Activated naive CD8-positive, alpha-beta T cell treated with anti-CD3 and anti-CD28 coated beads for 36 hours (primary cell): ENCODE measurements at places on chromosomes 4 and X.

- no peak for DNase-seq
- no peaks in the 10 kb centered on the region for H3K27me3 ChIP-seq
- H3K4me1 ChIP-seq: peaks cover 39% of the 10 kb centered on the region
- peaks cover 52% of the 10 kb centered on the region for H3K36me3 ChIP-seq
- H3K4me3 ChIP-seq: no peak overlapping the region
- no peak overlapping the region for H3K27ac ChIP-seq
Measured at GRCh38 chrX:56746996-56747395, 18.0 kb downstream of the NBDY start.

DNA sequence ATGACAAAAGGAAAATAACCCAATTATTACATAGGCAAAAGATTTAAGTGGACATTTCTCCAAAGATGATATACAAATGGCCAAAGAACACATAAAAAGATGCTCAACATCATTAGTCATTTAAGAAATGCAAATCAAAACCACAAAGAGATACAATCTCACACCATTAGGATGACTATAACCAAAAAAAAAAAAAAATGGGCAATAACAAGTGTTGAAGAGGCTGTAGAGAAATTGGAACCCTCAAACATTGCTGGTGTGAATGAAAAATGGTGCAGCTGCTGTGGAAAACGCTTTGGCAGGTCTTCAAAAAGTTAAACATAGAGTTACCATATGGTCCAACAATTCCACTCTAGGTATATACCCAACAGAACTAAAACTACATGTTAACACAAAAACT, 5.6 kb upstream of the PRDX4 start:
- peak overlapping the region; percentile 94 for H3K27ac ChIP-seq
- H3K27me3 ChIP-seq: no peaks in the 10 kb centered on the region
- no peaks in the 10 kb centered on the region for H3K36me3 ChIP-seq
- DNase-seq: no peak
- H3K4me3 ChIP-seq: no peak overlapping the region

DNA sequence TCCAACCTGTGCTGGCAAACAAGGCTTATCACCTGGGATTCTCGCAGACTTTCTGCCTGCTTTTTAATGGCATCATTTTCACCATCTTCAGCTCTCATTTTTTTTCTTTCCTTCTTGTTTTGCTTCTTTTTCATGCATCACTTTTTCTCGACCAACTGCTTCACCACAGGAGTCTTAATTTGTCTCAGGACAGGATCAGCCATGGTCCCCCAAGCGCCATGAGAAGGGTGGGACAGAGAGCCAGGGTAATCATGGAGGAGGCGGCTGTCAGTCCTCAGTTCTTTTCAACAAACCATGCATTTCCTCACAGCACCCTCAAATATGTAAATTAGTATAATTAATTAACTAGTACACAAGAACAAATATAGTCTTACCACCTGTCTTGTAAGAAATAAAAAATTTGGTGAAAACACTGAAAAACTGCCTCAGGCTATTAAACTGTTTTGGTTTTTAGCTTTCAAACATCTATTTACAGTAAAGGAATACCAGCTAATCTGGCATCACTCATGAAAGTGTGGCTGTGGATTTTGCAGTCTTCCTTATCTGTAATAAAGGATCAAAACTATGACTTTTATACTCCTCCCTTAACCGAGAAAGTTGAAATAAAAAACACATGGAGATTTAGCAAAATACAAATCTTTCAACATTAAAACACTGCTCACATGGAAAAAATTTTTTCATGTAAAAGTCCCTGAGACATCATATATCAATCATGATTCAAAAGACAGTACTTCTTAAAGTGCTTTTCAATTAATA, 19.1 kb downstream of the EIF4E start:
- H3K36me3 ChIP-seq: peaks cover 34% of the 10 kb centered on the region
- DNase-seq: no peak
- H3K4me1 ChIP-seq: peaks cover 54% of the 10 kb centered on the region
- H3K4me3 ChIP-seq: no peak overlapping the region
- no peaks in the 10 kb centered on the region for H3K27me3 ChIP-seq
- no peak overlapping the region for H3K27ac ChIP-seq

DNA sequence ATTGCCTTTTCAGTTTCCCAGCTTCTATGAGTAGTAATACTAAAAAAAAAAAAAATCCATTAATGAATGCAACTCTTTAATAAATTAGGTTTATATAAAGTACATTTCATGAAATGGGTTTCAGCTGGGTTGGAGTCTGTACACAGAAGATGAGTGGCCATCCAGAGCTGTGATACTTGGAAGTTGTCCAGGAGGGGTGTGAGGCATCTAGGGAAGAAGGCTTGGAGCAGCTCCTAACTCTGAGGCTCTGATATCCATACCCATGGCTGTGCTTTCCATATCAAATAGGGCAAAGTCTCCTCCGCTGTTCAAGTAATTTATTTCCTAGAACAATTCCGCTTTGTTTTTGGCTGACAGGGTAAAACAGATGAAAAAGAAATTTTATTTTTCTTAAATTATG, 423.3 kb upstream of the TENM3 start:
- H3K4me1 ChIP-seq: no peaks in the 10 kb centered on the region
- no peaks in the 10 kb centered on the region for H3K27me3 ChIP-seq
- no peak for DNase-seq
- H3K27ac ChIP-seq: no peak overlapping the region
- no peaks in the 10 kb centered on the region for H3K36me3 ChIP-seq

DNA sequence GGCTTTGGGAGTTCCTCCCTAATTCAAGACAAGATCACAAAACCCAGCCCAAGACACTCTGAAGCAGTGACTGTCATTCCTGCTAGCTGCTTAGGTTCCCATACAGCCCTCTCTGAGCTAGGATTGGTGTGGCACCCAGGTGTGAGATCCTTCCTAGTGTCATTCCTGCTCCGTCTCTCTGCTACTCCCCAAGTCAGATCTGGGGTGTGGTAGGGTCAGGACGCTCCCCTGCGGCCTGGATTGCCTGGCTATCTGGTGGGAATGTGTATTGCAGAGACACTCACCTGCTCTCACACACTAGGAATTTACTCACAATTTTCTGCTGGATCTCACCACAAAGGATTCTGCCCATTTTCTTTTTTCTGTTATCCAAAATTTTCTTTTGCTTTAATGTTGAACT, 560.8 kb upstream of the ATOH1 start:
- H3K27ac ChIP-seq: no peak overlapping the region
- H3K27me3 ChIP-seq: no peaks in the 10 kb centered on the region
- DNase-seq: no peak
- H3K36me3 ChIP-seq: no peaks in the 10 kb centered on the region
- no peak overlapping the region for H3K4me3 ChIP-seq

GRCh38 chrX:12956704-12957534, 18.0 kb upstream of the TMSB4X start:
- H3K27ac ChIP-seq: peak overlapping the region; percentile 99
- peaks cover 67% of the 10 kb centered on the region for H3K4me1 ChIP-seq
- no peaks in the 10 kb centered on the region for H3K27me3 ChIP-seq
- H3K36me3 ChIP-seq: peaks cover 17% of the 10 kb centered on the region
- peak overlapping the region; percentile 85 for H3K4me3 ChIP-seq

DNA sequence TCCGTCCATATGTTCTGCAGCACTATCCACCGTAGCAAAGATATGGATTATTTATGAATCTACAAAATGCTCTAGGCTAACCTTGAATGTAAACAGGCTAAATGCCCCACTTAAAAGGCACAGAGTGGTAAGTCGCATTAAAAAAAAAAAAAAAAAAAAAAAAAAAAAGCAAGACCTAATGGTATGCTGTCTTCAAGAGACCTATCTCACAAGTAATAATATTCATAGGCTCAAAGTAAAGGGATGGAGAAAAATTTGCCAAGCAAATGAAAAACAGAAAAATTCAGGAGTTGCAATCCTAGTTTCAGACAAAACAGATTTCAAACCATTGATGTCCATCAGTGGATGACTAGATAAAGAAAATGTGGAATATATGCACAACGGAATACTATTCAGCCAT, 139.4 kb downstream of the GLRA3 start:
- no peaks in the 10 kb centered on the region for H3K4me1 ChIP-seq
- H3K4me3 ChIP-seq: no peak overlapping the region
- DNase-seq: no peak
- no peaks in the 10 kb centered on the region for H3K27me3 ChIP-seq
- H3K27ac ChIP-seq: no peak overlapping the region

- no peak for DNase-seq
- no peak overlapping the region for H3K27ac ChIP-seq
- no peaks in the 10 kb centered on the region for H3K36me3 ChIP-seq
- no peaks in the 10 kb centered on the region for H3K4me1 ChIP-seq
- no peak overlapping the region for H3K4me3 ChIP-seq
Measured at GRCh38 chr4:70133473-70133872, 20.6 kb upstream of the PRR27 start.

DNA sequence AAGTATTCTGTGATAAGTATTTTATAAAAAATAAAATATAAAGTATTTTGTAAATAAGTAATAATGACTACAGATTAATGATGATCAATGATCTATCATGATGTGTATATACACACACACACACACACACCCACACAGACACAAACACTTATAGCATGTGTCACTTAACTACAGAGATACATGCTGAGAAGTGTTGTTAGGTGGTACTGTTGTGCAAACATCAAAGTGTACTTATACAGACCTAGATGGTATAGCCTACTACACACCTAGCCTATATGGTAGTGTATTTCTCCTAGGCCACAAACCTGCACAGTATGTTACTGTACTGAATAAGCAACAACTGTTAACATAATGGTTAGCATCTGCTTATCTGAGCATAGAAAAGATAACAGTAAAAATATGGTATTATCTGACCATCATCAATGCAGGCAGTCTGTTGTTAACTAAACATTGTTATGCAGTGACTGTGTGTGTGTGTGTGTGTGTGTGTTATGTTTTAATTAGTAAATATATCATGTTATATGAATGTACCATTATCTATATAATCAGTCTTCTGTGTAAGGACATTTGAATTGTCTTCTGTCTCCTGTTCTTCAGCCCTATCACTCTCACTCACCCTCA, 138.2 kb downstream of the CAMK2D start:
- H3K27me3 ChIP-seq: no peaks in the 10 kb centered on the region
- no peak overlapping the region for H3K27ac ChIP-seq
- H3K4me1 ChIP-seq: peaks cover 28% of the 10 kb centered on the region

- no peak overlapping the region for H3K4me3 ChIP-seq
- H3K36me3 ChIP-seq: peaks cover 1% of the 10 kb centered on the region
- peaks cover 16% of the 10 kb centered on the region for H3K4me1 ChIP-seq
- H3K27ac ChIP-seq: no peak overlapping the region
Measured at GRCh38 chr4:159185591-159186023, 82.7 kb downstream of the RAPGEF2 start.

GRCh38 chr4:6221851-6222760, 21.8 kb upstream of the JAKMIP1 start:
- H3K4me1 ChIP-seq: no peaks in the 10 kb centered on the region
- DNase-seq: peak; percentile 15
- H3K36me3 ChIP-seq: no peaks in the 10 kb centered on the region
- H3K27ac ChIP-seq: no peak overlapping the region
- H3K4me3 ChIP-seq: no peak overlapping the region

- H3K27ac ChIP-seq: no peak overlapping the region
- H3K4me1 ChIP-seq: peaks cover 15% of the 10 kb centered on the region
- H3K36me3 ChIP-seq: peaks cover 4% of the 10 kb centered on the region
- no peak for DNase-seq
Measured at GRCh38 chr4:105351861-105352260, 122.0 kb downstream of the PPA2 start.

GRCh38 chr4:146334862-146335449, 120.6 kb downstream of the REELD1 start:
- no peaks in the 10 kb centered on the region for H3K36me3 ChIP-seq
- no peak overlapping the region for H3K27ac ChIP-seq
- H3K4me1 ChIP-seq: no peaks in the 10 kb centered on the region

DNA sequence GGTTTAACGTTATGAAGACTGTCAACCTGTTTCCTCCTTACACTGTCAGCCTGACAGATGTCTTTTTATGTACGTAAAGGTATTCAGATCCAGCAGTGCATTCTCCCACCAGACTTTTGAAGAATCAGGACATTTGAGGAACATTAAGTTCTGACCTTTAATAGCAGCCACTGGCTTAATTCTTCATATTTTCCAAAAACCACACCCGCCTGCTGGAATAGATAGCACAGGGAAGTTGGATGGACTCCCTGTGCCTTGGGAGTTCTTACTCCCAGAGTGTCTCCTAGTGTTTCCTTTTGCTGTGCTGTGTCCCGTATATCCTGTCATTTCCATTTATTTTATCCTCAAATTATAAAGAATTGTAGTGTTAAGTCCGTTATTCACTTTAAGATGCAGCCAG, 94.5 kb downstream of the AFF1 start:
- H3K27ac ChIP-seq: no peak overlapping the region
- H3K36me3 ChIP-seq: no peaks in the 10 kb centered on the region
- H3K4me3 ChIP-seq: no peak overlapping the region
- no peak for DNase-seq
- H3K27me3 ChIP-seq: no peaks in the 10 kb centered on the region
- peaks cover 36% of the 10 kb centered on the region for H3K4me1 ChIP-seq

GRCh38 chr4:173381610-173382009, 10.9 kb downstream of the SAP30 start:
- H3K4me1 ChIP-seq: no peaks in the 10 kb centered on the region
- DNase-seq: no peak
- peaks cover 9% of the 10 kb centered on the region for H3K27me3 ChIP-seq
- no peak overlapping the region for H3K4me3 ChIP-seq
- H3K36me3 ChIP-seq: no peaks in the 10 kb centered on the region
- H3K27ac ChIP-seq: no peak overlapping the region

DNA sequence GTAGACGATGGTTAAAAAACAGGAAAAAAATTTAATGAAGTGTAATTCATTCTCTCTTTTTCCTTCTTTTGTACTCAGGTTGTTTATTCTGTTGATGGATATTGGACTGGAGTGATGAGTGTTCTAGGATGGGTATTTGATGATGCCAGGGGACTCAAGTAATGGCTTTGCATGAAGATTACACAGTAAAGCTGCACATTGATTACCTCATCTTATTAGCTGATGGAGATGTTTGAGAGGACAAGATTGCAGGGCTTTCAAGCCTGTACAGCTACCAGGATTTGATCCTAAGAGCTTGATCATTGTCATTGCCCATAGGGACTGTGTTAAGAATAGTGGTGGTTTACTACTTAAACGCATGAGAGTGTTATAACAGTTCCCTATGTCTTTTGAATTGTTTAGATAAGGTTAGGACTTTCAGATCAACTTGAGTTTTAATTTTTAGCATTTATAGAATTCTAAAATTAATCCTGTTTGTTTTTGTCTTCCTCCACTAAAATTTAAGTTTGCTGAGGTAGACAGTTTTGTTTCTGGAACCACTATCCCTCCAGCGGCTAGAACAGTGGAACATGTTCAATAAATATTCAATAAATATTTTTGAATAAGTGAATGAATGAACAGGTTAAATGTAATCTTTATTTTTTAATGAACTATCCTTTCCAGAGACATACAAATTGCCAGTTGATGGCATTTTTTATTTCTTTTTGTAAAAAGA, 58.2 kb downstream of the GAB1 start:
- no peak for DNase-seq
- H3K36me3 ChIP-seq: no peaks in the 10 kb centered on the region
- no peaks in the 10 kb centered on the region for H3K4me1 ChIP-seq
- no peak overlapping the region for H3K27ac ChIP-seq
- no peak overlapping the region for H3K4me3 ChIP-seq

DNA sequence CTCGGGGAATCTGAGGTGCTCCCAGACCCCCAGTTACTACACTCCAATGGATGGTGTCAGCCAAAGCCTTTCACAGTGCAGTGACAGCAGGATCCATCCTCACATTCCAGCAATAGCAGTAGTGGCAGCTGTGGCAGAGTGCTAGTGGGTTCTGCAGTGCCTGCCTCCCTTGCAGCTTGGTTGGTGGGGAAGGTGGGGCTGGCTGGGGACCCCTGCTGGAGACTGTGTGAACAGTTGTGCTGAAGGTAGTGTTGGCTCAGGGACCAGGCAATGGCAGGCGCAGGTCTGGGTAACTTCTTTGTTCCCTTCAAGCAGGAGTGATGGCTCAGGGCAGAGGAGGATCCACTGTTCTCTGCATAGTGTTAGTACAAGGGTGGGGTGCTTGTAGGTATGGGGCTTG, 343.7 kb upstream of the TRAM1L1 start:
- no peak overlapping the region for H3K27ac ChIP-seq
- DNase-seq: no peak
- H3K27me3 ChIP-seq: no peaks in the 10 kb centered on the region
- H3K4me1 ChIP-seq: no peaks in the 10 kb centered on the region
